Neural progenitor cell (in vitro differentiated cells): ENCODE measurements at places on chromosomes 6 and 20.

GRCh38 chr20:39632176-39632575 is 670.0 kb downstream of the DHX35 start:
- DNase-seq: no peak

DNA sequence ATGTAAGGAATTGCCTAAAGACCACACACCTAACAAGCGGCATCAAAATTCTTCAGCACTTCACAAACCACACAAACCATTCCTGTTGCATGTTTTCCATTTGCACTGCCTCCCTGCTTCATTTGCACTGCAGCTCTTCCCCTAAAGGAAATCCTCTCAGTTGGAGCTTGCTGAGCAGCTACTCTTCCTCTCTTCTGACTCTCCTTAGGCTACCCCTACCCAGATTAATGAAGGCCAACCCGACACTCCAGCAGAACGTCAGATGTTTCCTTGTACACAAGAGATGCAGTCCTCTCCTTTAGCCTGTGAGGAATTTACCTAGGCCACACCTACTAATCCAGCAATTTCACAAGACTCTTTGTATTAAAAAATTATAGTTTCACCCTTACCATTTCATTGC is 8.1 kb downstream of the BEND6 start:
- DNase-seq: no peak

DNA sequence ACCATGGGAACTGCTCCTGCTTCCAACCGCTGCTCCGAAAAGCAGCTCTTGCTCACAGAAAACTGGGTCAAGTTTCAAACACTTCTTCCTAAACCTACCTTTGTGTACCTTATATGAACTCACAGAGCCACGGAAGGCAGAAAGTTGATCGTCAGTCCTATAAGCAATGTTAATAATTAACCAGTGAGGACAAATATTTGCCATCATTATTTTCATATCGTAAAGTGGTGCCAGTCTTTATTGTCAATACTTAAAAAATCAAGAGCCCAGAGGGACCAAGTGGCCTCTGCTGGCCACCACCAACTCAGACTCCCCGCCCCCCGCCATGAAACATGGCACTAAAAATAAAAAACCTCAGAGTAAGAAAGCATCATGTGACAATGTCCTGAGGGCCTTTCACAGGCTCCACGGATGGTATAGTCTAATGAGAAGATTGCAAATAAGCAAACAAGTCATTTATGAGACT is 9.1 kb upstream of the PBOV1 start:
- DNase-seq: no peak

- DNase-seq: no peak
These were observed 92.7 kb downstream of the SASH1 start for GRCh38 chr6:148435386-148435785.

GRCh38 chr6:156795825-156796224 is 18.6 kb downstream of the ARID1B start:
- no peak for DNase-seq

- peak; percentile 75 for DNase-seq
These were observed 2.0 kb upstream of the DDR1 start for GRCh38 chr6:30882204-30882758.

- DNase-seq: no peak
These were observed 39.9 kb downstream of the TMC2 start for GRCh38 chr20:2576317-2576727.

GRCh38 chr6:24915641-24916040 is 20.1 kb downstream of the RIPOR2 start:
- no peak for DNase-seq

DNA sequence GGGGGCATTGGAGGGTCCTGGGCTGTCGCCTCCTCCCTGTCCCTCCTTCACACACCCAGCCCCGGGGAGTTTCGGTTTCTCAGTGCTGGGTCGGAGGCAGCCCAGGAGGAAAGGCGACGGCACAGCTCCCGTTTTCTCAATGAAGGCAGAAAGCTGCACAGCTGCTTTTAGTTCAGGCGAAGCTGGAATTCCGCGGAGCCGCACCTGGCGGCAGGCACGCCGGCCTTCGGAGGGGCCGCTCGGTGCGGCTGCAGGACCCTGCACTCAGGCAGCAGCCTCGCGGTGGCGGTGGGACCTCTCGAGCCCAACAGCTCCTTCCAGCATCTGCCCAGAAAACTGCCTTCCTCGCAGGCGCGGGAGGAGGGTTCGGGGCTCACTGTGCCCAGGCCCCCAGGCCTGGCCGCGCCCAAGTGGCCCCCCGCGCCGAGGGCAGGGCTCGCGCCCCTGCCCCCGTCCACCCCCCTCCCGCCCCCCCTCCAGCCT is 4.6 kb downstream of the FOXQ1 start:
- peak; percentile 78 for DNase-seq

- DNase-seq: no peak
These were observed 31.3 kb upstream of the AFDN start for GRCh38 chr6:167795321-167795811.

DNA sequence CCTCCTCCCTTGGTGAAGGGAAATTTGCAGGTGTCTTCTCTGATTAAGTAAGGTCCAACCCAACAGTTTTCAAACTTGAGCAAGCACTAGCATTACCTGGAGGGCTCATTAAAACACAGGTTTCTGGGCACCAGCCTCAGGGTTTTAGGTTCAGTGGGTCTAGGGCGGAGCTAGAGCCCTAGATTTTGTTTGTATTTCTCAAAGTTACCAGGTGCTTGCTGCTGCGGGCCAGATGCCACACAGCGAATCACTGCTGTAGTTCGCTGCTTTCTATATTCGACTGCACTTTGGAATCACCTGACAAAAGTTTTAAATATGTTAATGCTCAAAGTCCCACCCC is 869 bp downstream of the COL21A1 start:
- peak; percentile 5 for DNase-seq

GRCh38 chr6:107292715-107293271 is 166.6 kb downstream of the PDSS2 start:
- DNase-seq: no peak

DNA sequence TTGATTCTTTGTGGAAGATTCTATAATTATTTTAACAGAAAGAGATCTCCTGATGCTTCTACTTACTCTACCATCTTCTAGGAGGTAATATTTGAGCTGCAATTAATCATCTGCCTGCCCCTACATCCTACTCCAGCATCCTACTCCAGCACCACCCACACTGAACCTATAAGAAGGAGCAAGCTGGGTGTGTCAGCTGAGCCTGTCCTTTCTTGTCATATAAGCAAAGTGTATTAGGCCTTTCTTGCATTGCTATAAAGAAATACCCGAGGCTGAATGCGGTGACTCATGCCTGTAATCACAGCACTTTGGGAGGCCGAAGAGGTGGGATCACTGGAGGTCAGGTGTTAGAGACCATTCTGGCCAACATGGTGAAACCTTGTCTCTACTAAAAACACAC is 84.2 kb upstream of the ARG1 start:
- no peak for DNase-seq

DNA sequence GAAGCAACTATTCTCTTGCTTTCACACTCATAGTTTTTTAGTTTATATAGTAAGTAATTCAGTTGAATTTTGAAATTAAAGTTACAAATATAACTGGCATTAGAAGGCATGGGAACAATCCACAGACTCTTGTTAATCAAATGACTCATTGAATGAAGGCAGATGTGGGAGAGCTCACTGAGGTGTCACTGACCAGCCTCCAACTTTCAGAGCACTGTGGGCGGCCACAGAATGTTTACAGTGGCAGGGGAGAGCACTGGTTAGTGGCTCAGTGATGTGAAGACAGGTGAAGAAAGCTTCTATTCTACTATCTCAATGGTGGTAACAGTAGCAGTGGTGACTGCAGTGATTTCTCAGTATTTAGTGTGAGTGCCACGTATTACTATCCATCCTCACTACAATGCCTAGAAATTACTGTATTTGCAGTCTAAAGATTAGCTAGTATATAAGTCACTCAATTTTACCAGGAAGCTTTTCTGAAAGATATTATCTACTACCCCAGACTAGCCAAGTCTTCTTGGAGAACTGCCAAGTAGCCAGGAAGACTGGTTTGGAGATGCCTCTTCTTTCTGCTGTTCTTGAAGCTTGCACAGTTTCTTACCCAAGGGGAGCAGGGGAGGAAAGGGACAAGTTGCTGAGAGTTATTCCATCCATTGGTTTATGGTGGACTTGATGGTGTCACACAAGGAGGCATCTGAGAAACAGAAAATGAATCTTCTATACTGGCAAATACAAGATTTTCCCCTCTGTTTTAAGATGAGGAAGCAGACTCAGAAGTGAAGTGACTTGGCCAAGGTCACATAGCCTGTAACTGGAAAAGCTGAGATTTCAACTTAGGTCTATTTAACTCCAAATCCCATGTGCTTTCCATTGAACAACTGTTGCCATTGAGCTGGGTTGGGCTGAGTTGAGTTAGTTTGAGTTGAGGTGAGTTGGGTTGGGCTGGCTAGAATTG is 231.2 kb downstream of the ANKRD60 start:
- no peak for DNase-seq

- DNase-seq: no peak
These were observed 542.9 kb upstream of the IMPG1 start for GRCh38 chr6:76615395-76615794.

GRCh38 chr6:80226151-80226550 is 119.7 kb downstream of the BCKDHB start:
- no peak for DNase-seq

DNA sequence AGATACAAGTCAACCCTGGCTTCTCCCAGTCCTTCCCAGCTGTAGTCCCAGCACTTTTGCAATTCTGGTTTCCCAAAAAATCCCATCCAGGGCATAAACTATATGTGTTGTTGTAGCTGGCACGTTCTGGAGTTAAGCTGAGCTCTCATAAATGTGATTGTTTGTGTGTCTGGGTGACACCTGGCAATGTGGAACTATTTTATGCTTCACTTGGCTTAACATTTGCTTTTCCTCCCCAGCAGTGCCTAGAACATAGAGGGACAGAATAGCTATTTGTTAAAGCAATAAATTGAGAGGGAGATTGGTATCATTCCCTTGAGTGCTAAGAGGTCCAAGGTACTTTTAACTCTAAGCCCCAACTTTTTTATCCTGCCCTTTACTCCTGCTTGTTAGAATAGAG is 575.9 kb upstream of the NOX3 start:
- DNase-seq: no peak

DNA sequence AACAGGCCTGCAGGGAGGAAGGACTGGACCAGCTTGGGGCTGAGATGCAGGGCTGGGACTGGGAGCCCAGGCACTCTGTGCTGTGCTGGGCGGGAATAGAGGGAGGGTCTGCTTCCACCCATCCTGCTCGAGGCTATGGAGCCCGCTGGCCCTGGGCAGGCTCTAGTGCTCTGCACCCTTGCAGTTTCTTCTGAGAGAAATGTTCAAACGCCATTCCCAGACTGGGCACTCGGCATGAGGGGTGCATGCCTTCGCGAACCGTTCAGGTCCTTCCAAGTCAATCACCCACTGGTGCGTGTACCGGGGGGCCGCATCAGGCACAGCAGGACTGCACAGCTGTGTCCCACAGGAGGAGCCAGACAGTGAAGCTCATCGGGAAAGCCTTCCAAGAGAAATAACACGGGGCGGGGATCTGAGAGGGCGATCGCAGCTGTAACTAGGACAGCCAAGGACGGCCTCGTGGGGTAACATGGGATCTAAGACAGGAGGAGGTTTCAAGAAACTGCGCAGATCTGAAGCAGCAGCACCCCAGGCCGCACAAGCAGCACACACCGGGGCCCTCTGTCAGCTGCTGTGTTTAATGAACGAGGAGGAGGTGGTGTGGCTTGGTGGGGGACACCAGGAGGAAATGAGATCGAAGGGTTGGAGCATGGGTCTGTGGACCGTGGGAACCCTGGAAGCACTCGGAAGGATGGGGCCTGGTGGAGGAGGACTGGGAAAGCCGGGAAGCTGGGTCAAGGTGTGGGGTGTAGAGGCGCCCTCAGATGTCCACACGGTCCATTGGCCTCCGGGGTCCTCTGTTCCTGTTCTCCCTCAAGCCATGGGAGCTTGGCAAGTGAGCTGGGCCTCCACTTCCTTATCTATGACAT is 26.1 kb upstream of the PYGB start:
- DNase-seq: no peak

DNA sequence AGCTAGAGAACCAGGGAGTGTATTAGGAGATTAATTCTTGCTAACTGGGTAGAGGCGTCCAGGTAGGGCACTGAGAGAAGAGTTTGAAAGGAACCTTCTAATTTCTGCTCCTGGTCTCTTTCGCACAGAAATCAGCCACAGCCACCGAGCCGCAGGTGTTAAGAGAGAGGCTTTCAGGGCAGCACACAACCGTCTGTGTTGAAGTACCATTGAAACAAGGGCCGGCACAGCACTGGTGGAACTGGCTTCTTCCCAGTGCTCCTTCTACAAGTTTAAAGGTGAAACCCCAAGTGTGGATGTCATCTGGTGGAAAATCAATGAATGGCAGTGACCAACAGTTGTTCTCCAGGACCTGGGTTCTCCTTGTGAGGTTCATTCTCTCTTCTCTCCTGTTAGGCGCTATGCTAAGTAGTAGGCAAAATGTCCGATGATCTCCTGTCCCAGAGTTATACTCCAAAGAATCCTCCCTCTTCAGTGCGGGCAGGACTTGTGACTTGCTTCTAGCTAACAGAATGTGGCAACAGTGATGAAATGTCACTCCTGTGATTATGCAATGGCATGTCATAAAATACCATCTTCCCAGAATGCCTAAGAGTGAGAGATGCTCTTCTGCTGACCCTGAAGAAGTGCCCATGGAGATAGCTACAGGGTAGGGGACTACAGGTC is 15.0 kb upstream of the RIN2 start:
- DNase-seq: no peak

DNA sequence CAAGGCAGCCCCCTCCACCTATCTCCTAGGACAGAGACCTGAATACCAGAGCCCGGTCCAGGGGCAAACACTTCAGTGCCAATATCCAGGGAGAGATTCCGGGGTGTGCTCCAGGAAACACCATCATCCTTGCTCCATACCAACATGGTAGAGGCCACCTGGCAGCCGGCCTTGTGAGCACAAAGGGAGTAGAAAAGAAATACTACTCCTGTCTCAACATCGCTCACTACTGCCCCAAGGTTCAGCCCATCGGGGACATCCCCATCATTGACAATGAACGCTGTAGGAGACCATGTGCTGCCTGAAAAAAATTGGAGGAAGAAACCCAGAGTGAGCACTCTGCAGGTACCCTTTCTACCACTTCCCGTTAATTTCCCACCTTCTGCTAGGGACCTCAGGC is 1.5 kb downstream of the NEU1 start:
- DNase-seq: no peak

- peak; percentile 95 for DNase-seq
These were observed at the start of gene NINL for GRCh38 chr20:25584905-25585704. Gene NINL (minus strand): TSS chr20:25585531. CDS start chr20:25526587, 58,944 bp downstream.

- no peak for DNase-seq
These were observed 9.8 kb downstream of the SYNGAP1 start for GRCh38 chr6:33429750-33430052.

GRCh38 chr20:48717095-48717672 is 110.6 kb downstream of the PREX1 start:
- no peak for DNase-seq

DNA sequence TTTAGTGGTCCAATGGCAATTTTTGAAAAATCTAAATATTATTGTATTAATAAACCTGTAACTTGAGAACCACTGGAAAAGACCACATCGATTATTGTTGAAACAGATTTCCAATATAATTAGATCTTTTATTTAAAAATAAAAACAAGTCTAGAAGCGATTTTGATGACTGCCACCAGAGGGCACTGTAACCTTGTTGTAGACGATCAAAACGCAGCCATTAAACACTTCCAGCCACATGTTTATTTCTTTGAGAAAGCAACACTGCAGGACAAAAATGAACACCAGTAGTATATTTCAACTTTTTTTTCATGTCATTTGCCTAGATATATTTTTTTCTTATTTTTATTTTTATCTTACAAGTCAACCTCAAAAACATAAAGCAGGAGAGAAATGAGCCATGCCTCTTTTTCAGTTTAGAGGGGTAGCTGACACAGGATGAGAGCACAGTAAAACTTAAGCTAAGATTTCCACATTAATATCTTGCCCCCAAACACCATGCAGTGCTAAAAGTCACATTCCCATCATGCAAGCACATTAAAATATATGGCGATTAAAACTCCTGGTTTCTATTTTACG is 115.4 kb downstream of the OPRM1 start:
- DNase-seq: peak; percentile 77
